ENCODE measurements at places on chromosomes 5 and 9.

DNA sequence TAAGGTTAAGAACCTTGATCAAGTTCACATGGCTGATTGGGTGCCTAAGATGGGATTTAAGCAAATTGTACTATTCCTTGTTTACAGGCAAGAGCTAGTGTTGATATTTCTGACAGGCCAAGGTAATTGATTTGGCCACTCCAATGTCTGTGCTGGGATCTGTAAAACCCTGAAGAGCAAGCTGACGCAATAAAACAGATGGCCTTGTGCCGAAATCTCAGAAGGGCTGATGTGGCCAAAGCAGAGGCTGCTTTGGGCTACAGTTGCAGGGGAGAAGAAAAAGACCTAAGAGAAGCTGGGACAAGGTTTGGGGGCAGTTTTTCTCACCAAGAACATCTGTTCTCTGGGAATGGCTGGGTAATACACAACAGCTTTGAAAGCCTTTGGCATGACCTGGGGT is 463.2 kb upstream of the ZNF608 start:
- no peak for DNase-seq

- no peak for DNase-seq
Measured at GRCh38 chr9:14057368-14058324, 256.3 kb downstream of the NFIB start.

DNA sequence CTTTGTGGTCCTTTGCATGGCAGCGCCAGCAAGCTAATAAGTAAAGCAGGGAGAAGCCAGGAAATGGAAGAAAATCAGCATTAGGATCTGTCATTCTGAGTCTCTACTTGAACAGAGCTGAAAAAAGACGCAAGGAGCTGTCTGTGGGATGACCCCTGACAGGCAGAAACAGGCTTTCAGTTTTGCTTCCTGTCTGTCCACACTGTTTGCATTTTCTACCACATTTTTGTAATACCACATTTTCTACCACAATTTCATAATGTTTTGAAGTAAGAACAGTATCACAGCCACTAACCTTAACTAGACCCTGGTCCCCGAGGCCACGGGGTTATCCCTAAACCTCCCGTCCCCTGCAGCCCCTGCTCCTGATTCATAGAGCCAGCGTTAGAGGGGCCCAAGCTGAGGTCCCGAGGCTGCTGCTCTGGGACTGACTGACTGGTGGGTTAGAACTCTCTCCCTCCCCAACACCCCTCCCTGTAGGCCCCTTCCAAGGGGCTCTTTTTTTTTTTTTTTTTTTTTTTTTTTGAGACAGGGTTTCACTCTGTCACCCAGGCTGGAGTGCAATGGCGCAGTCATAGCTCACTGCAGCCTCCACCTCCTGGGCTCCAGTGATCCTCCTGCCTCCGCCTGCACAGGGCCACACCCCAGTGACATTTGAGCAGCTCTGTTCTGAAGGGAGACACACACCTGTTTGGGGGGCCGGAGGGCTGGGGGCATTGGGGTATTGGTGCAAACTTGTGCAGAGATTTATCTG is 4.0 kb upstream of the CLIC3 start:
- no peak for DNase-seq

DNA sequence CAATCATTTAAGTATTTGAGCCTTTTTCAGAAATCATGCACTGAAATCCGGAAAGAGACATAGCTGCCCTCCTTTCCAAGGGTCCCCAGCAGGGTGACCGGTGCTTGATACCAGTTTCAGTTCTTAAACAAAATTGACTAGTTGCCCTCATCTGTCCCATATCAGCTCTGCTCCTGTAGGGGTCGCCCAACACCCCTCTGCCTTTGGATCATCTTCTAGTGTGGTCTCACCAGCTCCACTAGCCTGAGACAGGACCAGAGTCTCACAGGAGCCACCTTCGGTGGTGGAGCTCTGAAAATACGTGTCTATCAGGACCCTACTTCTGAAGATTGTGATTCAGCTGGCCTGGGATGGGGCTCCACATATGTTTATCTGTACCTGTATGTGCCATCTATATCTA is 428.2 kb downstream of the ENC1 start:
- DNase-seq: no peak

GRCh38 chr5:172104021-172104420 is 84.0 kb downstream of the STK10 start:
- DNase-seq: no peak

DNA sequence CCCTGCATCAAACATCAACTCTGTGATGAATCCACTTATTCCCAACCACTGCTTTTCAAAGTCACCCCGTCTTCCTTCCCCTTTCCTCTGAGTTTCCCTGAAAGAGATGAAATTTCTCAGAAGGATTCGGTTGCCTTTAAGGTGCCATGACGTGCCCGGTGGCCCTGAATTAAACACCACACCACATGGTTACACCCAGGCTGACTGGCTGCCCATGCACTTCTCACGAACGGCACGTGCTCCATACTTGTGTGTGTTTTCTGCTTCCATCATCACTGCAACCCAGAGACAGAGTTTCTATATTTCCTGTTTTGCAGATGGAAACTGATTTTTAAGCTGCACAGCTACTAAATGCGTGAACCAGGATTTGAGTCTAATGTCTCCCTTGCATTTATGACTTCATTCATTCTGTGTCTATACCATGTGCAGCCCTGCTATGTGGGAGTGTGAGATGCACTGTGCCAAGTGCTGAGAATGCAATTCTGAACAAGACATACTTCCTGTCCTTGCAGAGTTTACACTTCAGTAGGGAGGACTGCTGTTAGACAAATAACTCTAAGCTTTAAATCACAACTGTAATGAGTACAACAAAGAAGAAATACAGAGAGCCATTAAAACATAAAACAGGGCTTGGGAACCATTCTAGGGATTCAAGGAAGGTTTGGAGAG is 162.9 kb downstream of the NXNL2 start:
- DNase-seq: no peak

GRCh38 chr9:108077556-108077955 is 588.0 kb upstream of the KLF4 start:
- DNase-seq: no peak

GRCh38 chr5:6302684-6303083 is 75.7 kb downstream of the MED10 start:
- no peak for DNase-seq

- DNase-seq: peak; percentile 41
Measured at GRCh38 chr9:98765256-98765655, 31.1 kb downstream of the ANKS6 start.

Measured in HFF-Myc (cell line).